ENCODE measurements at places on chromosomes 3 and 15.

DNA sequence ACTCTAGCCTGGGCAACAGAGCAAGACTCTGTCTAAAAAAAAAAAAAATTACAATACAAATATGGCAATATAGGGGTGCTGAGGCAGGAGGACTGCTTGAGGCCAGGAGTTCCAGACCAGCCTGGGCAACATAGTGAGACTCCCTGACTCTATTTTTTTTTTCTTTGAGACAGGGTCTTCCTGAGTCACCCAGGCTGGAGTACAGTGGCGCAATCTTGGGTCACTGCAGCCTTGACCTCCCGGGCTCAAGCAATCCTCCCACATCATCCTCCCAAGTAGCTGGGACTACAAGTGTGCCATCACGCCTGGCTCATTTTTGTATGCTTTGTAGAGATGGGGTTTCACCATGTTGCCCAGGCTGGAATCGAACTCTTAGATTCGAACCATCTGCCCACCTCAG, 17.3 kb upstream of the RAB11A start:
- DNase-seq, result no peak

DNA sequence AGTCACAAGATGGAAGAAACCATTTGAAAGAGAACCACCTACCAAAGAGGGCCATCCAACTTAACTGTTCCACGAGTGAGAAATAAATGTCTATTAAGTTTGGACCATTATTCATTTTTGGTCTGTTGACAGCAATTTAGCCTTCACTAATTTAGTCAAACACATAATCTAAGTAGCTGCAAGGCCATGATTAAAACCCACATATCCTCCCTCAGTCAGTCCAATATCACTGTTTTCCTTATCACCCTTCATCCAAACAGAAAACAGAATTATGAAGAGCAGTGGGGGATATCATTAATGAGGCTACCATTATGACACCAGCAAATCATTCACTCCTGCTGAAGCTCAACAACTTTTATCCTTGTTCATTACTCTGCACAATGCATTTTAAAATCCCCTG, 52.0 kb downstream of the PIK3CB start:
- DNase-seq, result no peak

GRCh38 chr3:186178412-186178811, 69.5 kb upstream of the ETV5 start:
- no peak for DNase-seq

- no peak for DNase-seq
Observed at GRCh38 chr3:56860939-56861338, 59.2 kb upstream of the ARHGEF3 start.

DNA sequence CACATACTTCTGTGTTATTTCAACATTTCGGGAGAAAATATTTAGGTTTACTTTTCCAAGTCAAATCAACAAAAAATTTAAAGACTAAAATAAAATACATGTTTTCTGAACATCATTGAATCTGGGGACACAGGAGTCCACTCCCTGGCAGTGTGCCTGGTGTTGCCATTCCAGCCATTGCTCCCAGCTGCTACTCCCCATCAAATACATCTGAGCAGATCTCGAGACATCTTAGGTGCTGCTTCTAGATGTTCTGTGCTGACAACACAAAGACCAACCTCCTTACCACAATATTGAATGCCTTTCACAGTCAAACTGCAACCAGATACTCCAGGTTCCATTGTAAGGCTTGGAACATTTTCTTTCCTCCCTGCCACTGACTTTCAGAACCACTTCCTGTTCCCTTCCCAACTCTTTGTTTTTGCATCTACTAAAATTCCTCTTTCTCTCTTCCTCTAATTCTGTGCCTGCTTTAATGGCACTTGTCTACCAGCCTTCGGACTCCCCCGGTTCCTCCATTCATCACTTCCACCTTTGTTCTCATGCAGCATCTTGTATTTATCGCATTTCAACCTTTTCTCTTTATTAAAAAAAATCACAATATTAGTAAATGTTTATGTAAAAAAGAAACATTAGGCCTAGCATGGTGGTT, 81.1 kb upstream of the SLC4A7 start:
- DNase-seq, result no peak

- no peak for DNase-seq
Observed at GRCh38 chr3:18902081-18902793, 246.1 kb upstream of the KCNH8 start.

GRCh38 chr3:38084334-38085310, 45.6 kb downstream of the DLEC1 start:
- no peak for DNase-seq

DNA sequence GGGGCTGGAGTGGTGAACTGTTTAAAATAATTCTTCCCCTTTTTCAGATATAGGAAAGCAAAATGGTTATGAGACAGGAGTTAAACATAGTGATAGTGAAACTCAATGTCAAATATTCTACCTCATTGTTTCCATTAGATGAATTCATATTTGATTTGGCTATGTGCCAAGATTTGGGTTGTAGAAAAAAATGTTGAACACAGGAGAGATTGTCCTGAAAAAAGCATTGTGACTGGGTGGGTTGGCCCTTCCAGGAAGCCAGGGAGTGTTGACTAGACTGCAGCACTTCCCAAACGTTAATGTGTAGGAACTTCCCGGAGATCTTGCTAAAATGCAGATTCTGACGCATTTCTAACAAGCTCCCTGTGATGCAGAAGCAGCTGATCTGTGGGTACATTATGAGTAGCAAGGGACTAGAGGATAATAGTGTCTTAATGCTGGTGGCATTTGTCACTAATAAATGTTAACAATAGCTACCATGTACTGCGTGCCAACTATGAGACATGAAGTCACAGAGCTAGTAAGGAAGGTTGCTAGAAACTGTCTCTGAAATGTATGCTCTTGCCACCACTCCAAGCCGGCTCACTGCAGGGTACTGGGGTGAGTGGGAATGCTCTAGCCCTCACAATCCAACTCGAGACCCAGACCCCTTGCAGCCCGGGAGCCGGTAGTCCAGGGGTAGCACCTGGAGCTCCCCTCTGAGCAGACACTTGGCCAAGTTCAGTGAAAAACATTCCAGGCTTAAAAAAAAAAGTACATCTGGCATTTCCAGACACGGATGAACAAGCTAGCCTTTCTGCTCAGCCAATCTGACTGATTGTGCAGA, 120.6 kb downstream of the CD47 start:
- no peak for DNase-seq

DNA sequence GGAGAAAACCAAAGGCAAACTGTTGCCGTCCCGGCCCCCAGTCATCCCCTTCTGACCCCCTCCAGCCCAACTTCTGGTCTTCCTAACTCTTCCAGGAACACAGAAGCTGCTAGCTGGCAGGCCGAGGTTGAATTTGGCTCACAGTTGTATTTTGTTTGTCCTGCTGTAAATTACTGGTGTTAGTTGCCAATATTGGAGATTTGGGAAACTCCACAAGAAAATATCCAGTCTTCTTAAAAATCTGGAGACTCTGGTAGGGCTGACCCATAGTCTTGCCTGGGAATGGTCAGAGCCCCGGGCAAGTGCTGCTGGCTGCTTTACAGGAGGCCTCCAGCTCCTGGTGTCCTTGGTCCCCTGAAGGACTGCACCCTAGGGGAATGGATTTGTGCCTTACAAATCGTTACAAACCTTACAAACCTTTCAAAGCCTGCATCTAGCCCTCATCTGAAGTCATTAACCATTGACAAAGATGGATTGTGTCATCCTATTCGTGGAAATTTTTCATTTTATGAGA, 112.0 kb upstream of the MCTP2 start:
- no peak for DNase-seq

- no peak for DNase-seq
Observed at GRCh38 chr3:57278237-57278636, 14.2 kb downstream of the ASB14 start.

DNA sequence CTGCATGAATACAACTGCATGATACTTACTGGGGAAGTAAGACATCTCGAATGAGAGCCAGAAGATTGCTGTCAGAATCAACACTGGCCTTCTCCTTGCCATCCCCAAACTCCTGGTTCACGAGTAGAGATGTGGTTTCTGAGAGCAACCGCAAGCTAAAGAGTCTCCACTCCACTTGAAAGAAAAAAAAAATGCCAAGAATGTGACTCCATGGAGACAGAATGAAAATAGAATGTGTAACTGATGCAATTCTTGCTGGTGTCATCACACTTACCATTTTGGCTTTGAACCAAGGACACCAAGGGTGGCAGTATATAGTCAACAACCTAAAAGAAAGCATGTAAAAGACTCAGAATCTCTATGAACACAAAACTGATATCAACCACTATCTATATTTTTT, 280.4 kb downstream of the ULK4 start:
- no peak for DNase-seq

DNA sequence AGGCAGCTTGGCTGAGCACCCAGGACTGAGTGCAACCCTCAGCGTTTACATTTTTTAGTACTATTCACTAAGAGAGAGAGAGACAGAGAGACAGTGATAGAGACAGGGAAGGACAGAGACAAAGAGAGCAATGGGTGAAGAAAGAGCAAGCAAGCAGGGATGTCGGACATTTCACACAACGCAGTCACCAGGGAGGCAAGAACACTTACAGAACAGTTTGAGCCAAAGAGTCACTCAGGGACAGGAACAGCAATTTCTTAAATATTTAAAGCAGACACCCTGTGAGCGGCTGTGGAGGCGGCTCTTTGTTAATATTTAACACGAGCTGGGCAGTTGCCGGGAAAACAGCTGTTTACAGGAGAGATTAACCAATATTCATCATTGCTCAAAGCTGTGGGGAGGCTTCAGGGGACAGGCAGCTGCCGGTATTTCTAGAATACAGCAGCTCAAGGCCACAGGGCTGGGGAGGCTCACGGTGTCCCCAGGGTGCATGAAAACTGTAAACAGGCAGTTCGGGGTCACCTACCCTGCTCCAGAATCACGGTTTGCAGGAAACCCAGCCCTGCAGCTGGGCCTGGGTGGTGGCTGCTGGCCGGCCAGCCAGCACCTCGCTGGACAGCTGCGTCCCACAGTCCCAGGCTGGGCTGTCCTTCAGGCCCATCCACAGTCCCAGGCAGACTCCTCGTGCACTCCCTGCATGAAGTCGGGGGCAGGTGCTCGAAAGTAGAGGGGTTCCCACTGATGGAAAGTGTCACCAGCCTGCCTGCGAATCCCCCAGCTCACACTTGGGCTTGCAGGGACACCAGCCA, 38.8 kb upstream of the PCSK6 start:
- DNase-seq, result no peak

GRCh38 chr15:70741677-70742293, 21.6 kb downstream of the UACA start:
- DNase-seq, result no peak

GRCh38 chr3:53016236-53016635, 29.6 kb downstream of the SFMBT1 start:
- no peak for DNase-seq

DNA sequence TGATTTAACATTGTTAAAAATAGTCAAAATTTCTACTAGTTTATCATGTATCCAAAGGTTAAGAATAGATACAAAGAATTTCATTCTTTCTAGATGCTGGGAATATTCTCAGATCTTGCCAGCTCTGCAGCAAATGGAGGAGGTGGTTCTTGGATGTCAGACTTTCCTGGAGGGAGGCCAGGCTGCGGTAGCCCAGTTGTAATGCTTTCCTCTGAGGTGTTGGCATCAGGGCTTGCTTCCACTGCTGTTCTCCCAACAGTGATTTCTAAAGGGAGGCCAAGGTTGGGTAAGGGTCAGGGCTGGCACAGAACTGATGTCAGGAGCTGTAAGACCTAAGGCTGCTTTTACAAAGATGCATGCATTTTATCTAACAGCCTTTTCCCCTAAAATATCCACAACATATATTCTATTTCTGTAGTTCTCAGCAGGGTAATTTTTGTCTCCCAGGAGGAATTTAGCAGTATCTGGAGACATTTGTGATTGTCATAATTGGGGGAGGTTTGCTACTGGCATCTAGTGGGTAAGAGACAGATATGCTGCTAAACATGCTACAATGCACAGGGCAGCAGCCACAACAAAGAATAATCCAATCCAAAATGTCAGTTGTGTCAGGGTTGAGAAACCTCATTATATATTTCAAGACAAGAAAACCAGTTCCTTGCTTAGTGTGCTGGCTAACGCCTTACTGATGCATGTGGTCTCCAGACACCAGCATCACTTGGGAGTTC, 42.0 kb upstream of the SPTSSB start:
- DNase-seq, result no peak

DNA sequence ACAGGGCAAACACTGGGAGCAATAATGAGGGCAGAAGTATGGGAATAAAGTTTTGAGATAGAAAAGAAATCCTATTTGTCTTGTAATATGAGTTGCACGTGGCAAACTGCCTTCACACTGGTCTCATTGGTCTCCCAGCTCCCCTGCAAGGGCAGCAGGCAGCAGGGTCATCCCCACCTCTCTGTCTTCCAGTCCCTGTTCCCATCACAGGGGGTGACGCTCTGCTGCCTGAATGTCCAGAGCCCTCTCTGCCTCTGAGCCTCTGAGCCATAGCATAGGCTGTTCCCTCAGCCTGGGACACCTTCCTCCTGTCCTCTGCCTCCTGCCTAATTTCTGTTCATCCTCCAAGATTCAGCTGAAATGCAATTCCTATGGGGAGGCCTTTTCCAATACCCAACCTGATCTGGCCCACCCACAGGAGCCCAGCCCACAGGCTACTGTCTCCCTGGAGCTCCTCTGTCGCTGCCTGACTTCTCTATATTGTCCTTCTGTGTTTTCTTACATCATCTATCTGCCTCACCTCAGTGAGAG, 12.1 kb upstream of the SKOR1 start:
- no peak for DNase-seq

DNA sequence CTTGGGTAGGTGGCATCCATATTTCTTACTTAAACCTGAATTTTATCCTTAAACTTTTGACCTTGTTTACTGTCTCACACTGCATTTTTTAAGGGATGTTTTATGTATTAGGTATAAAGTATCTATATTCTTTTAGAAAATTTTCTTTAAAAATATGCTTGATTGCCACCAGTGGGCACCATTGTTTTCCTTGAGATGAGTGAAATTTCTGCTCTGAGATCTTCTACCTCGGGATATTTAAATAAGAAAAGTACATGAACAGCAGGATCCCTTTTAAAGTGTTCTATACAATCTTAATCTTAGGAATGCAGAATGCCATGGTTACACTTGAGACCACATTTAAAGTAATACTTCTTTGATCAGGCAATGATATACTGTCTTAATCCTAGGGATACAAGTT, 108.7 kb downstream of the SLMAP start:
- DNase-seq, result no peak

DNA sequence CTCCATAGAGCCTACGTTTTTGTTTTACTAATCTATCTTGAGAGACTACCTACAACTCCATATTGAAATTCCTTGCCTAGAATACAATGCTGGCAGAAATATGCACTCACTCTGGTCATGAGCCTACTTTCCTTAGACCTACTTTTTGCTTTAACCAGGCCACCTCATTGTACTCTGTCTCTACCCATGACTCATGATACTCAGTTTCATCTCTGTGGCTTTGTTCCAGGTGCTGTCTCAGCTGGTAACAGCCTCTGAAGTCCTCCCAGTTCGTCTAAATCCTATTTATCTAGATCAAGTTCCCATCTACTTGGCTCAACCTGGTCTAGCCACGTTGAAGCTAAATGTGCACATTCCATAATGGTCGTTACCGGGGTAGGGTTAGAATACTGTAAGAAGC, 536.4 kb downstream of the RSL24D1 start:
- DNase-seq, result no peak

DNA sequence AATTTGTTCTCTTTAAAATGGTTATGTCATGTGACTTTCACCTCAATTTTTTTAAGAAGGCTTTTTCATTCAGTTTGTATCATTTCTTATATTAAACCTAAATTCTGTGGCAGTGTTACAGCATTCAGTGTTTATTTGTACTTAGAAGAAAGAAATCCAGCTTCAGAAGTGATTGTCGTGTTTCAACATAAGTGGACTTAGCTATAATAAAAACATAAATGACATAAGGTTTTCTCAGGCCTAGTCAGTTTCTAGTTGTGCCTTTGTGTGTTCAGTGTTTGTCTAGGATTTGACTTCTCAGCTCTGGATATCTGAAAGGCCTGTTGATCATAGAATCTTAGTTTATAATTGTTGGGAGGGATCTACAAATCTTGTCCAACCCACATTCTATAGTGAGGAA, 80.5 kb downstream of the STT3B start:
- DNase-seq, result no peak

Data from activated CD8-positive, alpha-beta memory T cell treated with anti-CD3 and anti-CD28 coated beads for 4 hours (primary cell).